Psoas muscle (tissue), 8 donors: ENCODE measurements at places on chromosomes 7 and 10. TPM values are rescaled to one million over a fixed set of nuclear protein-coding genes. Genes with fewer than 3 reads are reported as not detected.

CYP26C1 gene
- total RNA-seq, result not detected

DDC gene
- total RNA-seq, result 1.5 TPM

GRCh38 chr7:2452074-2452507 is 24.1 kb downstream of the GRIFIN start:
- no peak for DNase-seq

CYP2C19 gene
- total RNA-seq, result not detected

DNA sequence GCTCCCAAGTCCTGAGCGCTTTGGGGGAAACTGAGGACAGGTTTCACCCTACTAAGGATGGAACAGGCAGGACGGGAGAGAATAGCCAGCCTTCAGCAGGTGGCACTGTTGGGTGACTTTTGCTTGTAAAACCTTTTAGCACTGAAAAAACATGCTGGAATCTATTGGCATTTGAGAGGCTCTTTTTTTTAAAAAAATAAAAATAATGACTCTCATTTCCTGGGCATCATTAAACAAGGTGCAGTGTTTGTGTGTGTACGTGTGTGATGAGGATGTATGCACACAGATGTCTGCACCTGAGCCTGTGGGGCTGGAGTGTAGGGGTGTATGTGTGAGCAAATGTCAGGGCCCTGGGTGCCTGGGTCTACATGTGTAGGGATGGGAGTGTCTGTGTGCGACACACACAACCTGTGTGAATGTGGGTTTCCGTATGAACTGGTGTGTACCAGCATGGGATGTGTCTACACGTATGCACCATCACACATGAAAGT is 177.9 kb downstream of the RPS24 start:
- DNase-seq, result peak; percentile 23

DNA sequence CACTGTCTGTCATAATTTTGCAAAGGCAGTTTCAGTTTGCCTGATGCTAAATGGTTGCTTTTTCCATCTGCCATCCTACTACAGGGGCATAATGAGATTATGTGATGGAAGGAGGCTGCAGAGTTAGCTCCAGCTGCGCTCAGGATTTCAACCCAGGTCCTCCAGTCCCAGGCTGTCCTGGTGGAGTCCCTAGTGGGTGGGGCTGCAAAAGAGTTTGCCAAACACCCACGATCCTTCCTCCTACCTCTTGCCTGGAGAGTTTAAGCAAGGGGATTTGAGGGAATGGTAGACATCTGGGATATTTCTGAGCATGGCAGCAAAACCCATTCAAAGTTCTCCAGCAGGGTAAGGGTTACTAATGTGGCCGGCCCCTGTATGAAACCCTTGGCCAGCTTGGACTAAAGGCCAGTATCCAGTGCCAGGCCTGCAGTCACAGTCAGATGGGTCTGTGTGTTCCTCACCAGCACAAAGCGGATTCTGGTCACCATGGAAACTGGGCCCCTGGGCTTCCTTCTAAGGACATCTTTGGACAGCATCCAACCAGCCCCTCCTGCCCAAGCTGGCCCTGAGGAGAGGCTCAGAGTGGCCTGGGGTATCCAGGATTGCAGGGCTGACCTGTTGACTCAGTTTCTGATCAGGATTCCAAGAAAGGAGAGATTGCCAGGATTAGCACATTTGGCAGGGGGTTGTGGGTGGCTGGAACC is 42.7 kb upstream of the CHST3 start:
- peak; percentile 87 for DNase-seq

ARID5B gene
- total RNA-seq, result 47.7 TPM
